PC-3 (cell line): ENCODE measurements at places on chromosomes 6 and 20. TPM values are rescaled to one million over a fixed set of nuclear protein-coding genes. Genes with fewer than 3 reads are reported as not detected.

Gene WDR46
- 104 and 146 TPM in 2 replicates for total RNA-seq

Gene PKIB
- 22.4 and 28.0 TPM in 2 replicates for total RNA-seq

Gene TMEM63B
- total RNA-seq: 23.6 and 26.9 TPM in 2 replicates

Gene UBE2J1
- 22.4 and 23.2 TPM in 2 replicates for total RNA-seq

Gene AIF1
- total RNA-seq: not detected in 2 replicates

GRCh38 chr6:56145616-56146015 is 101.8 kb downstream of the COL21A1 start:
- no peaks in the 10 kb centered on the region for H3K27me3 ChIP-seq
- H3K27ac ChIP-seq: peak overlapping the region; percentile 83
- H3K4me1 ChIP-seq: peaks cover 25% of the 10 kb centered on the region
- H3K36me3 ChIP-seq: no peaks in the 10 kb centered on the region
- DNase-seq: no peak
- H3K4me3 ChIP-seq: no peak overlapping the region

GRCh38 chr20:63701329-63702035 is 5.0 kb downstream of the TNFRSF6B start:
- peaks cover 28% of the 10 kb centered on the region for H3K36me3 ChIP-seq
- no peaks in the 10 kb centered on the region for H3K27me3 ChIP-seq
- no peak for DNase-seq
- H3K4me3 ChIP-seq: no peak overlapping the region

- no peak for DNase-seq
- no peaks in the 10 kb centered on the region for H3K4me1 ChIP-seq
- no peak overlapping the region for H3K27ac ChIP-seq
Observed at GRCh38 chr6:103587722-103588121, 1272.0 kb downstream of the HACE1 start.

GRCh38 chr20:46058599-46059281 is 29.7 kb downstream of the SLC12A5 start:
- peaks cover 25% of the 10 kb centered on the region for H3K36me3 ChIP-seq
- H3K4me1 ChIP-seq: no peaks in the 10 kb centered on the region
- no peak overlapping the region for H3K4me3 ChIP-seq
- H3K27ac ChIP-seq: no peak overlapping the region
- no peaks in the 10 kb centered on the region for H3K27me3 ChIP-seq

DNA sequence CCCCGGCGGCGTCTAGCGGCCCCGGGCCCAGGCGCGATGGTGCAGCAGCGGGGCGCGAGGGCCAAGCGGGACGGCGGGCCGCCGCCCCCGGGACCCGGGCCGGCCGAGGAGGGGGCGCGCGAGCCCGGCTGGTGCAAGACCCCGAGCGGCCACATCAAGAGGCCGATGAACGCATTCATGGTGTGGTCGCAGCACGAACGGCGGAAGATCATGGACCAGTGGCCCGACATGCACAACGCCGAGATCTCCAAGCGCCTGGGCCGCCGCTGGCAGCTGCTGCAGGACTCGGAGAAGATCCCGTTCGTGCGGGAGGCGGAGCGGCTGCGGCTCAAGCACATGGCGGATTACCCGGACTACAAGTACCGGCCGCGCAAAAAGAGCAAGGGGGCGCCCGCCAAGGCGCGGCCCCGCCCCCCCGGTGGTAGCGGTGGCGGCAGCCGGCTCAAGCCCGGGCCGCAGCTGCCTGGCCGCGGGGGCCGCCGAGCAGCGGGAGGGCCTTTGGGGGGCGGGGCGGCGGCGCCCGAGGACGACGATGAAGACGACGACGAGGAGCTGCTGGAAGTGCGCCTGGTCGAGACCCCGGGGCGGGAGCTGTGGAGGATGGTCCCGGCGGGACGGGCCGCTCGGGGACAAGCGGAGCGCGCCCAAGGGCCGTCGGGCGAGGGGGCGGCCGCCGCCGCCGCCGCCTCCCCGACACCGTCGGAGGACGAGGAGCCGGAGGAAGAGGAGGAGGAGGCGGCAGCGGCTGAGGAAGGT is 715 bp downstream of the SOX12 start:
- peaks cover 33% of the 10 kb centered on the region for H3K4me1 ChIP-seq
- DNase-seq: peak; percentile 57
- no peak overlapping the region; the same call in 1 of the 2 replicates for H3K27ac ChIP-seq

DNA sequence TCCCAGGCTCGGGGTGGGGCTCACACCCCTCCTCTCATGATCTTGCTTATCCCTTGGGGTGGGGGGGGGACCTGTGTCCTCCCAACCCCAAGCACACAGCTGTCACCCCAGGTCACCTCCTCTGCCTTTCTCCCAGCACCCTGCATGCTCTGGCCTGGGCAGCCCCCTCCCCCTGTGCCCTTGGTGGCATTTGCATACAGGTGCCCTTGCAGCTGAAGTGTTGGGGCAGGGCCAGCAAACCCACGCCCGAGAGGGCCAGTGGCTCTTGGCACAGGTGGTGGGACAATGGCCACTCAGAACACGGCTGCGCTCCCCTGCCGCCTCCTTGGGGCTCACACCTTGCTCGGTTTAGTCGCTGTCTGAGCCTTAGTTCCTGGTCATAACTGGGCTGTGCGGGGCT is 11.3 kb upstream of the MYT1 start:
- DNase-seq: no peak
- peaks cover 15% of the 10 kb centered on the region for H3K4me1 ChIP-seq
- no peaks in the 10 kb centered on the region for H3K27me3 ChIP-seq
- no peak overlapping the region for H3K4me3 ChIP-seq
- H3K36me3 ChIP-seq: no peaks in the 10 kb centered on the region

GRCh38 chr6:129920103-129920798 is 59.1 kb upstream of the TMEM244 start:
- peak; percentile 2 for DNase-seq
- no peak overlapping the region for H3K27ac ChIP-seq
- H3K36me3 ChIP-seq: no peaks in the 10 kb centered on the region
- H3K4me1 ChIP-seq: no peaks in the 10 kb centered on the region
- no peaks in the 10 kb centered on the region for H3K27me3 ChIP-seq

DNA sequence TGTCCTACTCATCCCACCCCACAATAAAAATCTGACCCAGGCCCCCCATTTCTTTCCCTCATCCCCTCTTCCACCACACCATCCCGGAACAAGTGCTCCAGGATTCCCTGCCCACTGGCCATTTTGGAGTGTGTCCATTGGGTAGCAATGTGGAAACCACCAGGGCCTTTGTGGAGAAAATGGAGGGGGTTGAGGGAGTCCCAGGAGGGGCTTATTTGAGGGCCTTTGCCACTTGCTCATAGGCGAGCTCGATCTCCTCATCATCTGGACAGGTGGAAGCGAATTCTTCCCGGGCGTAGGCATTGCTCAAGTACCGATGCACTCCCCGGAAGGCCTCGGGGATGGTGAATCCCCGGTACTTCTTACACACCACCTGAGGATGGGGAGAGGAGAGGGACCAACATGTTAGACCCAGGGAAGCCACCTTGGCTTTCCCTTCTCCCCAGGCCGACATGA is 1.6 kb upstream of the DDAH2 start:
- H3K27ac ChIP-seq: no peak overlapping the region
- no peaks in the 10 kb centered on the region for H3K27me3 ChIP-seq
- no peak for DNase-seq
- peaks cover 12% of the 10 kb centered on the region for H3K4me1 ChIP-seq
- peaks cover 35% of the 10 kb centered on the region for H3K36me3 ChIP-seq
- peak overlapping the region; percentile 77; the same call in 1 of the 2 replicates for H3K4me3 ChIP-seq

GRCh38 chr6:44401138-44401537 is 13.6 kb downstream of the CDC5L start:
- DNase-seq: no peak
- peaks cover 11% of the 10 kb centered on the region for H3K4me1 ChIP-seq
- no peaks in the 10 kb centered on the region for H3K27me3 ChIP-seq

DNA sequence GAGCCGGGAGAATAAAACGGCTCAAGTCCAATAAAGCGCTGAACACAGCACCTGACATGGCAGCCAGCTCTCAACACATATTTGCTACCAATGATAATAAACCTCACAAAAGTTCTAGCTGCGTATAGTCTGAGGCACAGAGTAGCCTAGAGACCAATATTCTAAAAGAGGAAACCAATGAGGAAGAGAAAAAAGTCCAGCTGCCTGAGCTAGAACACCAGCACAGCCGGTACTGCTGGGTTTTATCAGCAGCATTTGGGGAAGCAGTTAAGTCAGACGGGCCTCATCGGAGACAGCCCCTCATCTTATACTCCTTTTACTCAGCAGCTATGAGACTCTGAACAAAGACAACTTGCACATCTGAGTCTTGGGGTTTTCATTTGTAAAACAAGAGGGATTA is 2.4 kb upstream of the RTF2 start:
- no peak overlapping the region for H3K4me3 ChIP-seq
- H3K36me3 ChIP-seq: no peaks in the 10 kb centered on the region
- DNase-seq: no peak
- H3K4me1 ChIP-seq: peaks cover 17% of the 10 kb centered on the region
- H3K27me3 ChIP-seq: peaks cover 26% of the 10 kb centered on the region

DNA sequence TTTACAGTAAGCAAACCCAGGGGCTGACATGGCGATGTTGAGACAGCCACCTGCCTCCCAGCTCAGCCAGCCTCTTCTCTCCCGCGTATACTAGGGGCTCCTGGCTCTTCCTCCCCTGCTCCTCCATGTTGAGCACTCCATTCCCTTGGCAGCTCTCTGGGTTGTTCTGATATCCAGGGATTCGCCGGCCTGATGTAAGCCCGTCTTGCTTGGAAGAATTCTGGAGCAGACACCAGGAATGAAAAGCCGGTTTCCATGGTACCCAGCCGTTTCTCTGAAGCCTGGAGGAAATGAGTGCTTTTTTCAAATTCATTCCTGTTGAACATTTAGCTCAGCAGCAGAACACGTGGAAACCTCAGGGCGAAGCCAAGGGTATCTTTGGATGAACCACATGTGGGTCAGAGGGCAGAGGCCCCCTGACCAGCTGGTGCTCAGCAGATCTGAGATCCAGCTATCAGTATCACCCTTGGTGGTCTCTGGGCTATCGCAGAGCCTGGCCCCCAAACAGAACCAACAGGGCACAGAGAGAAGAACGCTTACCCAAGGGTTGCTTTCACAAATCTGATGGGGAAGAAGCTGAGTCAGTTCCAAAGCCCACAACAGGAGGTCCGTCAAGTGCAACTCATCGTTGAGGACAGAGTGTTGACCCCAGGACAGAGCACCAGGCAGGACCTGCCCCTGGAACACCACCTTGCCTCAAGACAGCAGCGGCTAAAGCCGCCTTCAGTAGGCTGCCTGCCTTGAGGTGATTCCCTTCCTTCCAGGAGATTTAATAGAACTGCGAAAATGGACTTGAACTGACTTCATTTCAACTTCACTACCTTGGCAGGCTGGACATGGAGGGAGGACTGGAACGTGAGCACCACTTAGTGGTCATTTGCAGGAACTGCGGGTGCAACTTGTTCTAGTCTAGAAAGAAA is 96.1 kb upstream of the RIN2 start:
- no peak overlapping the region for H3K4me3 ChIP-seq
- H3K36me3 ChIP-seq: no peaks in the 10 kb centered on the region
- DNase-seq: peak; percentile 91
- H3K4me1 ChIP-seq: no peaks in the 10 kb centered on the region
- no peak overlapping the region for H3K27ac ChIP-seq

DNA sequence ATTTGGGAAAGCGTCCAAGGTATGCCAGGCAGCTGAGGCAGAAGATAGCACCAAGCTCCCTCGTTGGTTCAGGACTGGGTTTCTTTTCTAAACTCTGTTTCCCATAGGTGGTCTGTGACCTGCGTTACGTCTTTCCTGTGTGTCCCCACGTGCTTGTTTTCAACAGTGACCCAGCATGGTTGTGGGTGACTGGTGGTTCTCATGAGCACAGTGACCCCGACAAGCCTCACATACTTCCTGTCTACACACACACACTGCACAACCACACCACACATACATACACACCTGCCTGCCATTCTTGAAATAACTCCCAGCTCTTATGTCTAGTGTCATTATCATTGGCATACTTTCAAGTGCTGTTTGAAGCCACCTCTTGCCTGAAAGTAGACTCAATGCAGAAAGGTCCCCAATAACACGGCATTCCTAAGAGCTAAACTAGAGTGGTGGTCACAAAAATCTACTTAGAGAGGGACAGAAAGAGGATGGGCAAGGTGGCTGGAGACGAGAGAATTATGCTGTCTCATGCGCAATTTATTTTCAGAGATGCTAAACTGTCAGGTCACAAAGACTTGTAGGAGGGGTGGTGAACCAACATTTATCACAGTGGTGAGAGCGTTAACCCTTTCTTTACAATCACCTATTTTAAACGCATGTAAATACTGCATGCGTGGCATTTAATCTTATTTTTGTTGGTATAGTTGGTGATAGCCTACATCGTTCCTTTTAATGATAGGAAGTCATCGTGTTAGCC is 66.7 kb downstream of the GCNT2 start:
- no peak overlapping the region for H3K4me3 ChIP-seq
- no peaks in the 10 kb centered on the region for H3K36me3 ChIP-seq
- no peak overlapping the region for H3K27ac ChIP-seq
- H3K4me1 ChIP-seq: no peaks in the 10 kb centered on the region
- no peaks in the 10 kb centered on the region for H3K27me3 ChIP-seq
- no peak for DNase-seq

DNA sequence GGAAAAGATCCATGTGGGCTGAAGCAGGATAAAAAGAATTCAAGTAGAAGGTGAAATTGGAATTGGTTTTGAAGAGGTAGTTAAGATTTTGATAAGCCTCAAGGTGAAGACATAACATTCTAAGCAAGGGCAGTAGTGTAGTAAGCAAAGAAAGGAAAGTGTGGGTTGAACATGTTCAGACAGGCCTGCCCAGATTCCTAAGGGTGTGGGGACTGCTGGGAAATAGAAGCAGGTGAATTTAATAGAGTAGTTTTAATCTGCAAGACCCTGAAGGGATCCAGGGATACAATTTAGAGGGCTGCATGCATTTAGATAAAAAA is 19.1 kb downstream of the TAB2 start:
- no peak overlapping the region for H3K4me3 ChIP-seq
- no peaks in the 10 kb centered on the region for H3K36me3 ChIP-seq
- peak overlapping the region; percentile 64 for H3K27ac ChIP-seq
- DNase-seq: peak; percentile 12

DNA sequence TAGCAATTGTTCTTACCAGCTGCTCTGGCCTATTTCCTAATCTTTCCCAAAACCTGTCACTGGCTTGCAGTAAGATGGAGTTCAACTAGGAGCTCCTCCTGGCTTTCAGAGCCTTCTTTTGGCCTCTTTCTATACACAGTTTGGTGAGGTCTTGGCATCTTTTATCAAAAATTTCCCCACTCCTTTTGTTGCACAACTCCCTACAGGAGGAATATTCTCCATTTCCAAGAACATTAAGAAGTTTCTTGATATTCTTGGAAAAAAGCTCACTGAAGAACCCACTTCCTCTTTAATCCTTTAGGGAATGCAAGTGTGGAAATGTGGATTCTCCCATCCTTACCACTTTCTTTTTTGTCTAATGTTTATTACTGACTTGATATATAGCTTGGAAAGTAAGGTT is 171.3 kb upstream of the KCNK16 start:
- H3K4me3 ChIP-seq: no peak overlapping the region
- no peak overlapping the region for H3K27ac ChIP-seq
- DNase-seq: no peak
- H3K27me3 ChIP-seq: peaks cover 19% of the 10 kb centered on the region

GRCh38 chr6:13113981-13114593 is 214.2 kb downstream of the TBC1D7 start:
- H3K36me3 ChIP-seq: no peaks in the 10 kb centered on the region
- H3K4me3 ChIP-seq: no peak overlapping the region
- no peak overlapping the region for H3K27ac ChIP-seq
- H3K4me1 ChIP-seq: no peaks in the 10 kb centered on the region
- DNase-seq: no peak
